Activated T-cell treated with anti-CD3 and anti-CD28 coated beads for 24 hours (primary cell): ENCODE measurements at places on chromosomes 4 and X.
A peak's percentile ranks its signal among the peaks of the same experiment; 100 is the strongest.

DNA sequence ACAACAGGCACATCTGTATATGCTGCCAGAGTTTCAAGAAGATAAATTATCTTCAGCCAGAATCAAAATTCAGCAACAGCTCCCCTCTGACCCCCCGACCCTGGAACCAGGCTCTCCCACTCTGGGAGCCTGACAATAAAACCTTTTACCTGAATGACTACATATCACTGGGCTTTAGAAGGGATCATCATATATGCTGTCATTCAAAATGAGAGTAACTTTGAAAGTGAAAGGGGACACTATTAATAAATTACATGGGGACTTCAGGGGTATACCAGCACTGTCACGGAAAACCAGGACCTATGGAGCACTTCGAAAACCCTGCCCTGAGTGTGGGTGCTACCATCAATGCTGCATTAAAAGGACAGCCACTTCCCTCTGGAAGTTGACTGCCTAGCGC, 26.2 kb downstream of the TSPAN5 start:
- DNase-seq = no peak

DNA sequence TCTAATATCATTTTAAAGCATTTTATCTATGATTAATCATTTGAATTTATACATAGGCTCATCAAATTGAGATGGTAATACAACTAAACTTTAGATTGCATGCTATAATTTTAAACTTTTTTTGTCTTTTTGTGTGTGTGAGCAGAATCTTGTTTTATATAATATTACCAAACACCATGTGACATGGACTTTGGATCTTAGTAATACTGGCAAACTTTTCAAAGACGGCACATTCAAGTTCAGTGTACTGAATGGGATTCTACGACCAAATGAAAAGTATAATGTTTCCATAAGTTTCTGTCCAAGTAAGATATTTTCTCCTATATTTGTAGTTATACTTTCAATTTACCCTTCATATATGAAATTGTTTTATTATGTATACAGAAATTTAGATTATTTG, 116.0 kb downstream of the CFAP47 start:
- DNase-seq = no peak

DNA sequence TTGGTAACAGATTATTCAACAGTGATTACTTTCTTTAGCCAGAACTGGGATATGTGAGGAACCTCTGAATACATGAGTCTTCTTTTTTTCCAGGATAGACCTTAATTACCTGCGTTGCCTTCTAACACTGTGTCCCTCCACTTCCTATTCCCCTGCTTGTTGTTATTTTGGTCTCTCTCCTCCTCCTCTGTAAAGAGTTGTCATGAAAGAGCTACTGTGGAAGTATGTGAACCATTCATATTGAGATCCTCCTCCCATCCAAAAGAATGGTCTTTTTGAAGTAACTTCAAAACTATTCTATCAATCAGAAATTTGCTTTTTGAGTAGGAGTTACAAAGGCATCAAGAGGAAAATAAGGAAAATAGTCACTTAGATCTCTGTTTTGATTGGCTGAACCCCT, 420.0 kb upstream of the TENM3 start:
- DNase-seq = no peak

- DNase-seq = peak; percentile 33
These were observed 11.6 kb downstream of the PAGE4 start for GRCh38 chrX:49840679-49841078.

DNA sequence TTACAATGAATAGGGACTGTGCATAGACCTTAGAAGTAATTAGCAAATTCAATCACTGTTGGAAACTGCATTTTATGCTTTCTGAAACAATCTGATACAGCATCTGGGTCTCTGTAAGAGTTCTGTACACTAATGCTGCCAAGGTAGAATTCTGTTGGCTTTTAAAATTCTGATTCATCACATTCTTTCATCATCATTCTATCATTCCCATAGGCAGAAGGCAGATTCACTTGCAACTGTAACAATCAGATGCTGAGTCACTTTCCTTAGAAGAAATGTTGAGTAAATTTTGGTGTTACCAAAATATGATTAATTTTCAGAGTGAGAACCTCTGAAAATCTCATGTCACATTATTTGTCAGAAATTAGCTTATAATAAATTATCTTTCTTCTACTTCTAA, 267.2 kb downstream of the MAPK10 start:
- DNase-seq = no peak

GRCh38 chr4:183183906-183184535, 85.0 kb downstream of the WWC2 start:
- no peak for DNase-seq

- DNase-seq = no peak
These were observed 203.7 kb downstream of the NSUN7 start for GRCh38 chr4:40953283-40954087.
